NCI-H1417 treated with DMSO at 0.1 percent for 48 hours (cell line): ENCODE measurements at places on chromosomes 13 and 19.

DNA sequence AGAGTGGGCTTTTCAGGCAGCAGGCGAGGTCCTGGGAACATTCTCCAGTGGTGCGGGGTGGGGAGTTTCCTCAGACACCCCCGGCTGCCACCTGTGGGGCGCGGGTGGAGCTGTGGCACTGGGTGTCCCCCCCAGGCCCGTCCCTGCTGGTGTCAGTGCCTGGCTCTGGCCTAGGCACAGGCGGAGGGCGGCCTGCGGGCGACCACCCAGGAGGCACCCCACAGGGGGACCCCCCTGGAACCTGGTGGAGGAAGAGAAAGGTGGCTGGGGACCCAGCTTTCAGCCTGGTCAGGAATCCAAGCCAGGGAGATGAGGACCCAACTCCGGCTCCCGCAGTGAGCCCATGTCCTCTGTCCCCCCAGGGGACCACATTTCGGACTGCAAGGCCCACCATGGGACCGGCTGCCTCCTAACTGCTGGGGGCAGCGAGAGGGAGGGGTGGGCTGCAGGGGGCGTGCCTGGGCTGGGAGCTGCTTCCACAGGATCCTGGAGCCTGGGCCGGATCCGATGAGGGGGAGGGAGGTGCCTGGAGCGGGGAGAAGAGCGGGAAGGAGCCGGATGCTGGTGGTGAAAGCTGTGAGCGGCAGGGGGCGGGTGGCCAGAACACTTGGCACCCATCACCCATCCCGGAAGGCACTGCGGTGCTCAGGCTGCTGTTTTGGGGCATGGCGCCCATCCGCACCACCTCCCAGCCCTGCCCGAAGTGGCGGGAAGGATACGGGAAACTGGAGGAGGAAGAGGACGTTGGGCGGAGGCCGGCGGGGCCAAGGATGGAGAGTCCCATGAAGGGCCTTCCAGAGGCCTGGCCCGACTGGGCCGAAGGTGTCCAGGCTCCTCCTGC is 5.5 kb upstream of the CTXN1 start:
- DNase-seq, result no peak

GRCh38 chr13:87669379-87669978 is 1.7 kb upstream of the SLITRK5 start:
- peak; percentile 30 for DNase-seq

DNA sequence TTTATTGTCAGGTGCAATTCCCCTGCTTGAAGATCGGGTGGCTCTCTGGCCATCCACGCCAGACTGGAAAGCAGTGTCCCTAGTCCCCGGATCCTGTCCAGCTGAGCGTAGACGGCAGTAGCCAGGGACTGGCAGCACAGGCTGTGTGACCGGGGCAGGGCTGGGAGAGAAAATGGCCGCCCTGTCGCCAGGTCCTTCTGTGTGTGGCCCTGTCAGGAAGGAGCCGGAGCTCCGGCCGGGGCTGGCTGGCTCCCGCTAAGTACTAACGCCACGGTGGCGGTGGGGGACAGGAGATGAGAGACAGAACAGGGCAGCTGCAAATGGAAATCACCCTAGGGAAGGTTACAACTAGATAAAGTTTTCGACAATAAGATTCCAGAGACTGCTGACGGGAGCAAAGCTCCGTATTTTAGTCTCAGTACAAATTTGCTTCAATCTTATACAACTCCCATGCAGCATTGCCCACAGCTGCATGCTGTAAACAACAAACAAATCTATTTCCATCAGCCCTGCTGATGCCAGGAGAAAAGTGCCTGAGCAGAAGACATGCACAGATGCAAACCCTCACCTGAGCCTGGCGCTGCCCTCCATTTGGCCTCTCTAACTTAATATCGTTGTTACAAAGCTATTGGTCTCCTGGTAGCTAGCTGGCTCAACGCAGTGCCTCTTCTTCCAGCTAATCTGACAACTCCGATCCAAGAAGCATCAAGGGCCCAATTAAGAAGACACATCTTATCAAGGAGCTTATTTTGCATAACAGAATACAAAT is 253.0 kb downstream of the TSHZ3 start:
- DNase-seq, result no peak

- no peak for DNase-seq
These were observed 8.2 kb downstream of the CDK8 start for GRCh38 chr13:26262156-26262555.

- DNase-seq, result no peak
These were observed 27.6 kb downstream of the ZNF541 start for GRCh38 chr19:47545061-47545948.

DNA sequence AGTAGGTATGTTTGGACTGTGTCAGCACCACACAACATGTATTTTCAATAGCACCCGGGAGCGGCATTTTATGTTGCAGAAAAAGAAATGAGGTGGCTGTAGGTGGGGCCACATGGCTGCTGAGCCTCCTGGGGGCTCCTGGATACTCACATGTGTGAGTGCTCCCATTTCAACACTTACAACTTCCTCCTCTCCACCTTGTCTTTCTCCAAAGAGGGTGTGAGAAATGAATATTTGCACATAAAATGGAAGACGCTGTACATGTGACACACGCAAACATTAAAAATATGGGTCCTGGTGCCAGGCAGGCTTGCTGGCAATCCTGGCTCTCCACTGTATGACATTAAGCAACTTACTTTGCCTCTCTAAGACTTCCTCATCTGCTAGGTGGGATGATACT is 222.1 kb downstream of the DCLK1 start:
- DNase-seq, result no peak

DNA sequence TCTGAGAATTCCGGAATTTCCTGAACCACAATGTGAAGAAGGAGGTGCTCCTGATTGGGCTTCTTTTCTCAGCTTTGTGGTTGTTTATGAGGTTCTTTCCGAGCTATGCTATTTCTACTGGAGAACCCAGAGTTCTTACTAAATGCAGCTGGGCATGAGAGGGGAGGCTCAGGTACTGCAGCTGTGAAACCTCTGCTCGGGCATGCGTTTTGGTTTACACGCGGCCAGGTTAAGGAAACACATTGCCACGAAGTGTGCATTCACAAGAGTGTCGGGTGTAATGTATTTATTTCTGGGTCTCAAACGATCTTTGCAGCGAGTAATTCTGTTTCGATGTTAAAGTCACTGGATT is 661 bp upstream of the MIR17HG start:
- no peak for DNase-seq

- no peak for DNase-seq
These were observed 401 bp upstream of the ZNF765 start for GRCh38 chr19:53394522-53394973.

GRCh38 chr13:100625447-100625846 is 36.9 kb upstream of the GGACT start:
- no peak for DNase-seq

DNA sequence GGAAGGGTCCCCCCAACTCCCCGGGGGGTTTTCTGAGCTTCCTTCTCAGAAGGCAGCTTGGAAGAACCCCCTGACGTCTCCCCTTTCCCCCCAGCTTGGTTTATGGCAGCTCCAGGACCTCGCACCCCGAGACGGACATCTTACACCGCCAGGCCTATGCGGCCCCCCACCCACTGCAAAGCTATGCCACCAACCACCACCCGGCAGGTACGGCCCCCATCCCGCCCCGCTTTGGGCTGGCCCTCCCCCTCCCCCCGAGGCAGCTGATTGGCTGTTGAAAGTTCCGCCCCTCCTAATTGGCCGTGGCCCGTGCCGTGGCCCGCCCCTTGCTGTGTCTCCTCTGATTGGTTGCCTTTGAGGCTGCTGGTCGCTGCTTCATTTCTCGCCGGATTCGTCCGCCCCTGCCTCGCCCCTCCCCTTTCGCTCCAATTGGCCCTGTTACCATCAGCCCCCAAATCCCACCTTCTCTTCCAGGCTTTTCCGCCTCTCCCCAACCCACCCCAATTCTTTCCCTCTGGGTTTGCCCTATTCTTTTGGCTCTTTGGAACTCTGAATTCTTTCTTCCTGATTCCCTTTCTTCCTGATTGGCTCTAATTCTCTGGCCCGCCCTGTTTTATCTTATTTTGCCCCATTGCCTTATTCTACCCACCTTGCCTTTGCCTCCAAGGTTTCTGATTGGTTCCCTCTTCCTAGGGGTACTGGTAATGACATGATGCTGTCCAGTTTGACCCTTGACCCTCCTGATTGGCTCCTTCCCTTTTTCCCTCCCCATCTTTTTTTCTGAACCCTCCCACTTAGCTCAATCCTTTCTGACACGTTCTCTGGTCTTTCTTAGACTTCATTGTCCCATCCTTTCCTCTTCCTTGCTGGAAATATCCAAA is 2.5 kb downstream of the PRR12 start:
- no peak for DNase-seq

GRCh38 chr19:48346191-48346590 is 17.5 kb downstream of the TMEM143 start:
- no peak for DNase-seq

- no peak for DNase-seq
These were observed 3.9 kb upstream of the KBTBD6 start for GRCh38 chr13:41136396-41137031.

- no peak for DNase-seq
These were observed 65.2 kb downstream of the FNDC3A start for GRCh38 chr13:49040872-49041271.

DNA sequence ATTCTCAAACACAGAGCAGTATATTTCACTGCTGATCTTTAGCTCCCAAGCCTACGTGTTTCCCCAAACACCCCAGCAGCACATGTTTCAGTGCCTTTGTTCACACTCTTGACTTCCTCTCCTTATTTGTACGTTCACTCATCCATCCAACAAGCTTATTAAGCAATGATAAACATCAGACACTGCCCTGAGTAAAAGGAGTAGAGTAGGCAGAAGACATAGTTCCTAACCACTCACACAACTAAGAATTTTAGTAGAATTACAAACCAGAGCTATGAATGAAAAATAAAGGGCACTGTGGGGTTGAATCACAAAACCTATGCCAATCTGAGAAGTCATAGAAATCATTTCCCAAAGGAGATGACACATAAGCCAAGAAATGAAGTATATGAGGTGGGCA is 213.5 kb downstream of the DIAPH3 start:
- DNase-seq, result no peak

- no peak for DNase-seq
These were observed 512 bp downstream of the CC2D1A start for GRCh38 chr19:13906521-13906904.

DNA sequence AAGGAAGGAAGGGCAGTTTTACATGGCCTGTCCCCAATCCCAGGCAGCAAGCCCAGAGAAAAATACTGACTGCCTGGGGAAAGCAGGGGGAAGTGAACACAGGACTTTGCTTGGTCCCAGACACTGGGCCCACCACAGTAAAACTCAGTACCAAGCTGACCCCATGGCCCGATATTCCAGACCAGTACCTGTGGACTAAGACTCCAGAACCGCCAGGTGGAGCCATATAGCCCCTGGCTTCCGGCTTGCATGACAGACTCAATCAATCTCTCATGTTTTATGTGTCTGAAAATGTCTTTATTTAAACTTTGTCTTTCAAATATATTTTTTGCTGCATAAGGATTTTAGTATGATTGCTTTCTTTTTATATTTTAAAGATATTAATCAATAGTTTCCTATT is 767.9 kb upstream of the SLITRK6 start:
- no peak for DNase-seq

DNA sequence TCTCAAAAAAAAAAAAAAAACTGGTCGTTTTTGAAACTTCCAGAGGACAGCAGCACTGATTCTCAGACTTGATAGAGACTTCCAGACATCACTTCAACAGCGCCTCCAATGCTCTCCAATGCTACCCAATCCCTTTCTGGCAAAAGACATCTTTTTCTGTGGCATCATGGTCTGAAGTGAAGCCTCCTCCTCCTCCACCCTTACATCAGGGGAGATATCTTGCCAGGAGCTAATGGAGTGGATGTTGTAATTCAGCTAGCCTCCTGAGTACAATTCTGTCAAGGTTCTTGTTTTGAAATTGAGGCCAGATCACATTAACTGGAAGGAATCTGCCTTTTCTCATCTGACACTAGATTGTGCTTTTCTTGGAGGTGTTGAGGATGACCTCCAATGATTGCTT is 24.2 kb downstream of the FXYD5 start:
- DNase-seq, result no peak

DNA sequence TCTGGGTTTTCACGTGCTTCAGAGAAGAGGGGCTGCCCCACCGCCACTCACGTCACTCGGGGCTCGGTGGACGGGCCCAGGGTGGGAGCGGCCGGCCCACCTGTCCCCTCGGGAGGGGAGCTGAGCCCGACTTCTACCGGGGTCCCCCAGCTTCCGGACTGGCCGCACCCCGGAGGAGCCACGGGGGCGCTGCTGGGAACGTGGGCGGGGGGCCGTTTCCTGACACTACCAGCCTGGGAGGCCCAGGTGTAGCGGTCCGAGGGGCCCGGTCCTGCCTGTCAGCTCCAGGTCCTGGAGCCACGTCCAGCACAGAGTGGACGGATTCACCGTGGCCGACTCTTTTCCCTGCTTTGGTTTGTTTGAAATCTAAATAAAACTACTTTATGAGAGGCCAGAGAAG is 2.2 kb upstream of the GZMM start:
- DNase-seq, result no peak

DNA sequence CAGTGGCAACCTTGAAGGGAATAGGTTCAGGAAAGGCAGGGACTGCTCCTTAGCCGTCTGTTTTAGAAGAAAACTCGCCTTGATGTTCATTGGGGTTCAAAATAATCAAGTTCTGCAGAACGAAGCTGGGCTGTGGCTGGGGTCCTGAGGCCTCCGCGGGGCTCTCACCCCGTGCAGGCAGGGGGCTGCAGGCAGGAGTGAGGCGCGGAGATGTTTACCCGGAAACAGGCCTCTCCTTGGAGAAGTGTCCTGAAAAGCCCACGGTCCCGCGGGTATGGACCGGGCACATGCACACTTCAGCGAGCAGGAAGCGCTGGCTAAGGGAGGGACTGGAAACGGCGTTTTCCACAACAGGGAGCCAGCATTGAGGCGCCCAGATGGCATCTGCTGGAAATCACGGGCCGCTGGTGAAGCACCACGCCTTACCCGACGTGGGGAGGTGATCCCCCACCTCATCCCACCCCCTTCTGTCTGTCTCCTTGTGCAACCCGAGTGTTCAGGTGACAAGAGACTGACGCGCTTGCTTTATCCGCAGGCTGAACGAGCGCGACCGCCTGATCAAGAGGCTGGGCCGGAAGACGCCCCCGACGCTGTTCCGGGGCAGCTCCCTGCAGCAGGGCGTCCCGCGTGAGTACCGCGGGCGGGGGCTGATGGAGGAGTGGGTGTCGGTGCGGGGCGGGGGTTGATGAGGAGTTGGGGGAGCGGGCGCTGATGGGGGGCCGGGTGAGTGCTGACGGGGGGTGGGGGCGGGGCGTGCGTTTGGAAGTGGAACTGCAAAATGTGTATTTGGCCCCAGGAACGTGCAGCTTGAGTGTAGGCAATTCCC is 39.6 kb downstream of the SHISA2 start:
- no peak for DNase-seq

GRCh38 chr13:113413898-113414282 is 39.4 kb downstream of the ADPRHL1 start:
- no peak for DNase-seq

DNA sequence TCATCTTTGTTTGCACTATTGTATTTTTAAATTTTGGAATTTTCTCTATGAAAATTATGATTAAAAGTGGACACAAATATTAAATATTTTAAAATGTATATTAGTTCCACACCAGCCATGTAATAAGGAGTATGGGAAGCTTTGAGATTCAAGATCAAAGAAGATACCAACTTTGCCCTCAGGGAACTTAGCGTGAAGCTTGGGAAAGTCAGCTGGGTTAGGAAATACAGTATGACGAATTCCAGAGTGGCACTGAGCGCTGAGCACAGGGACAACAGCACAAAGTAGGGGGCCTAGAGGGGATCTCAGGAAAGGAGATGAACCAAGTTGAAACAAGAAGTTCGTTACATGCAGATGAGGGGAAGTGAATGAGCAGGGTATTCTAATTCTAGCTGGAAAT is 76.9 kb upstream of the SHISA2 start:
- DNase-seq, result no peak

- DNase-seq, result no peak
These were observed 14.5 kb upstream of the TNFAIP8L1 start for GRCh38 chr19:4624733-4625362.
